ENCODE measurements at places on chromosomes 4 and X.
A peak's percentile ranks its signal among the peaks of the same experiment; 100 is the strongest.

GRCh38 chr4:152104901-152105357 lies 344.1 kb upstream of the GATB start:
- DNase-seq = no peak

GRCh38 chr4:174616661-174617060 lies 94.4 kb upstream of the HPGD start:
- DNase-seq = no peak

- no peak for DNase-seq
Observed at GRCh38 chr4:113684534-113685091, 76.9 kb downstream of the CAMK2D start.

DNA sequence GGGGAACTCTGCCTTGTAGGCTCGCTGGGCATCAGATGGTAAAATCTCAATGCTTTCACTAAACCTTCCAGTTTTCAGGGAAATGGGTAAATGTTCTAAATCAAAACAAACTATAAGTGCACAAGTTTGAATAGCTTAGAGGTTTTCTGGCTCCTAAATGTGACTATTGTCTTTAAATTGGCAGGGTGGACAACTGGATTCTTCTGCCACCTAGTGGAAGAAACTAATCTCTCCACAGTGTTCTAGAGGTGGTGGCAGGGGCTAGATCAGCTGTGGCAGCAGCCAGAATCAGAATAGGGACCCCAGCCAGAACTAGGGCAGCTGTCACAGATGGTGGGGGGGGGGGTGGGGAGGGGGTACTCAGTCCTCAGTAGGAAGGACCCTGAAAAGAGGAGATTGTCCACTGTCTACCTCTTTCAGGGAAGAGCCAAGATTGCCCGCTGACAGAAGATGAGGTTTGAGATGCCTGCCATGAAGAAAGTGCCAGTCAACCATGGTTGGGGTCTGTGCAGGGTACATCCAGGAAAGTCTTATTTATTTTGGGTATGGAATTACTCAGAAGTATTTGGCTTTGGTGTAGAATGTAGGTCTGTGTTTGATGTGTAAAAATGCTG lies 201.4 kb downstream of the CCNG2 start:
- no peak for DNase-seq

GRCh38 chr4:153969542-153969941 lies 180.7 kb upstream of the SFRP2 start:
- no peak for DNase-seq

- no peak for DNase-seq
Observed at GRCh38 chrX:118455013-118455412, 40.6 kb upstream of the DOCK11 start.

DNA sequence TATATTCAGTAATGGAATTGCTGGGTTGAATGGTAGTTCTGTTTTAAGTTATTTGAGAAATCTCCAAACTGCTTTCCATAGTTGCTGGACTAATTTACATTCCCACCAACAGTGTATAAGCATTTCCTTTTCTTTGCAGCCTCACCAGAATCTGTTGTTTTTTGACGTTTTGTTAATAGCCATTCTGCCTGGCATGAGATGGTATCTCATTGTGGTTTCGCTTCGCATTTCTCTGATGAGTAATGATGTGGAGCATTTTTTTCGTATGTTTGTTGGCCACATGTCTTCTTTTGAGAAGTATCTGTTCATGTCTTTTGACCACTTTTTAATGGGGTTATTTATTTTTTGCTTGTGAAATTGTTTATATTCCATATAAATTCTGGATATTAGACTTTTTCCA lies 13.6 kb upstream of the MAGED4B start:
- no peak for DNase-seq

DNA sequence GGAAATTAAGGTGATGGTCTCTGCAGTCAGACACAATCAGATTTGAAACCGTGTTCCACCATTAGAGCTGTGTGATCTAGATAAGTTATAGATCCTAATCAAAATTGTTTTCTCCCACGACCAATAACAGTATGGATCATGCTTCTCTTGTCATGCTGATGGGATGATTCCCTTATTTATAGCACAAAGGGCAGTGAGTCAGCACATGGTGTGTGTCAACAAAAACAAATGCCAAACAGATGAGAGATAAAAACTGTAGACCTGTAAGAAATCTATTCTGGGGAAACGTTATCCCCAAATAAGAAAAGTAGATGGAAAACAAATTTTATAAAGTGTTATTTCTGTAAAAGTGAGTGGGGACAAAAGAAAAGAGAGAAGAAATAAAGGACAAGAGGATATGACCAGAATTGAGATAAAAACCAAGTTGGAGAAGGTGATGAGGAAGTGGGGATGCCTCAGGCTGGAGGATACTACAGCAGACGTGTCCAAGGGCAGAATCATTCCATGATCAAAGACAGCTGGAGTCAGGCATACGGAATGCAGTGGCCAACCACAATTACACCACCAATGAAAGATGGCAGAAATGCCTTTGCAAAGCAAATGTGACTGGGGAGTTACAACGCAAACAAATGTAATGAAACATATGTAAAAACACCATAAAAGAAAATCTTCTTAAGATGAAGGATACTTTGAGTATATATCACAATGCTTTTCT lies 377.8 kb upstream of the PRKX start:
- DNase-seq = no peak

GRCh38 chr4:184471881-184472613 lies 2.3 kb downstream of the IRF2 start:
- DNase-seq = no peak

DNA sequence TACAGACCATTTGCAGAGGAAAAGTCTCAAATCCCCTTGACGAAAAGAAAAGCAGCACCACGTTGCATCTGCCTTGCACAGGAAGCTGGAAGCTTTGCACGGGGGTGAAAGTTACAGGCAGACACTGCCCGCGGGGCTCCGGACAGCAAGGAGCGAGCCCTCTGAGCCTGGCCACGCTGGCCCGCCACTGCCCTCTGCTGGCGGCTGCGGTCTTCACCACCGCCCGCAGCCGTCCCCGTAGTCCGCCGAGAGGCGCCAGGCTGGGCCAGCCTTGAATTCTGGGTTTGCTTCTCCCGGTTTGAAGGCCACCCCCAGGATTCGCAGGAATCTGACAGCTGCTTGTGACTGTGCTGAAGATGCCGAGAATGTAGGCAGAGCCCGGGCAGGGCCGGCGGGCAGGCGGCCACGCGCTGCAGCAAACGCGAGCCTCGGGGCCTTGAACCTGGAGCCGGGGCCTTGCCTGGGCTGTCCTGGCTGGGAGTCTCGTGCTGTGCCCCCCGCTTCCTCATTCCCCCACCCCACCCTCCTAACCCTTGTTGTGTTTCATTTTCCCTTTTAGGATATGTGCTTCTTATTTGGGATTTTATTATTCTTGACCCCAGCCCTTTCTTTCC lies 49.2 kb downstream of the ENPP6 start:
- no peak for DNase-seq

- DNase-seq = no peak
Observed at GRCh38 chr4:116942315-116942714, 143.1 kb downstream of the TRAM1L1 start.

GRCh38 chr4:102218656-102219055 lies 126.6 kb downstream of the SLC39A8 start:
- DNase-seq = no peak

- DNase-seq = no peak
Observed at GRCh38 chr4:136637071-136637777, 895.1 kb downstream of the PCDH18 start.

GRCh38 chr4:8002525-8003309 lies 63.1 kb upstream of the AFAP1 start:
- DNase-seq = no peak

GRCh38 chrX:40622479-40623138 lies 619 bp upstream of the MPC1L start:
- DNase-seq = no peak

DNA sequence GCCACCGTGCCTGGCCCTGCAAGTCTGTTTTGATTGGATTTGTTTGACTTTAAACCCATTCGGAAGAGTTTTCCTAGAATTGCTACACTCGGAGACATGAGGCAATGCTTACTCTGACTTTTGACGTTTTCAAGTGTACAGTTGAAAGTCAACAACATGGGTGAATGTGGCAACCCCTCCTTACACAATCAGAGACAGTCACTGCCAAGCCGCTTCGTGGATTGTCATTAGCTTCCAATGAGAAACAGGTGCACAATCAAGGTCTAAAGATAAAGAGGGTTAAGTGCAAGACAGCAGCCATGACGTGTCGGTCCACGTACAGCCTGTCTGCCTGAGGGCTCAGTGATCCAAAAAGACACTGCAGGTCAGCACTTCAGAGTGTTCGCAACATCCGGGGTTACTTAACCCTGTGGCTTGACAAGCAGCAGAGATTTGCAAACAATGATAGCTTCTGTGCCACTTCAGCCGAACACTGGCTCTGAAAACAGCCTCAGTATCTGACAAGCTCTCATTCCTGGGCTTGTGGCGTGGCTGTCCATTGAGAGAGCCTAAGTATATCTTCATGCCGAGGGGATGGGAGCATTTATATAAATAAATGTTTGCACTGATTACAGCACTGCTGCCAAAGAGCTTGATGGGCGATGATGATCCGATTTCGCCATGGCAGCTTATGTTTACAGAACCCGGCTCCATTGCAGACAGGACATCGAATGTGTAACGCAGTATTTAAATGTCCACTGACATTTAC lies 180.0 kb downstream of the DHRSX start:
- DNase-seq = peak; percentile 74

GRCh38 chr4:127162741-127163140 lies 470.0 kb upstream of the INTU start:
- DNase-seq = no peak

- DNase-seq = no peak
Observed at GRCh38 chr4:108157655-108158054, 11.1 kb downstream of the LEF1 start.

- no peak for DNase-seq
Observed at GRCh38 chr4:67565284-67565683, 6.8 kb downstream of the STAP1 start.

GRCh38 chr4:133969202-133969848 lies 232.3 kb downstream of the PABPC4L start:
- DNase-seq = no peak

GRCh38 chr4:177974461-177974860 lies 532.2 kb upstream of the AGA start:
- no peak for DNase-seq

- no peak for DNase-seq
Observed at GRCh38 chr4:22661443-22661842, 31.3 kb upstream of the GBA3 start.

DNA sequence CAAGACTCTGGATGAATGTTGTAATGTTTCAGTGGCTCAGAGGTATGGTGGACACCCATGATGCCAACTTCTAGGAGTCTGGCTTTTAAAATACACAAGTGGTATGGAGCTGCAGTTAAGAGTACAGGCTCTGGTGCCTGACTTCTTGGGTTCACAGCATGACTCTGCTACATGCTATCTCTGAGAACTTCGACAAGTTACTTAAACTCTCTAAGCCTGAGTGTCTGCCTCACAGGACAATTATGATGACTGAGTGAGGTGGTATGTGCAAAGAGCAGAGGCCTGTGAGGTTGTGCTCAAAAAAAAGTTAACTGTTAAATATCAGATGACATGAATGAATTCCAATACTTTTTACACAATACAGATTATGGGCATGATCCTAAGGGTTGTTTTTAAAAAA lies 90.9 kb upstream of the SRD5A3 start:
- no peak for DNase-seq

DNA sequence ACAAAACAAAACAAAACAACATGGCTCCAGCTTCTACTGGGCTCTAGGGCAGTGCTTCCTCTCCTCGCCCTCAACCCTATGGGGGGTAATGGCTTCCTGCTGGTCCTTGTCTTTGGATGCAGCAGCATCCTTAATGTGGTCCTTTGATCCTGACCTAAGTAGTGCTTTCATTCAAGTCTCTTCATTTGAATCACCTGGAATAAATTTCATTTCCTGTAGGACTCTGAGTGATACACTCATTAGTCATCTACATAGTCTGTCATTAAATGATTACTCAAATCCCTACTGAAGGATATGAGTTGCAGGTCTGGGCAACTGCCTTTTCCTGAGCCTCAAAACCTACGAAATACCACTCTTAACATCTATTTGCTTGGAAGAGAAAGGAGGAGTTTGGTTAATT lies 54.5 kb downstream of the RHOH start:
- no peak for DNase-seq

GRCh38 chrX:1727531-1728027 lies 112.7 kb downstream of the ASMT start:
- DNase-seq = no peak

DNA sequence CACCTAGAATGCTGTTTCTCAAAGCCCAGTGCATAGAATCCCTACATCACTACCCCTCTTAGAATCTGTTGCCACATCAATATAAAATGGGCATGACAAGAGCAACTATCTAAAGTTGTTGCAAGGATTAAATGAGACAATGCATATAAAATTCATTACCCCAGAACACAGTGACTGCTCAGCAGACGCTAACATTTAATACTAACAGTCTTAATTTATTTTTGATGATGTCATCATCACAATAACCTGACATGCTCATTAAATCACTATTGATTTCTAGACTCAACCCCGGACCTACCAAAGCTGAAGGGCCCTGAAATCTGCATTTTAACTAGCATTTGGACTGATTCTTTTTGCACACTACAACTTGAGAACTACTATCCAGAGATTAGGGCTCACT lies 3.9 kb downstream of the ARSJ start:
- no peak for DNase-seq

DNA sequence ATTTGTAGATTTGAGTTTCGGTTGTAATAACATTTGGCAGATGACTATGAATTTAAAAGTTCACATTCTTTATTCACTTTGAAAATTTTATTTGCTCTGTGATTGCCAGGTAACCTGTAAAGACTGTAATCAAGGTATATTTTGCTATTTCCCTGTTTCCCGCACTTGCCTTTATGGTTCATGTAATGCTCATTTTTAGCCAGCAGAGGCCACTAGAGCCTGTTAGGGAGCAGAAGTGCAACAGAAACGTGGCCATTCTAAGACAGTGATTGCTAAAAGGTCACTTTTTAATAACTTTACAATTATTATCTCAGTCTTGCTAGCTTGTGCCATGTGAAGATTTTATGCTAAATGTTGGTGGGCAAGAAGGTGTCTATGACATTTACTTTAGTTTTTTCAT lies 12.4 kb downstream of the YIPF6 start:
- no peak for DNase-seq

- no peak for DNase-seq
Observed at GRCh38 chrX:153928846-153929245, 2.8 kb upstream of the ARHGAP4 start.

- no peak for DNase-seq
Observed at GRCh38 chr4:55258152-55258865, 87.7 kb upstream of the SRD5A3 start.

Data from epithelial cell of proximal tubule (primary cell).